ENCODE measurements at places on chromosomes 3 and 15.

DNA sequence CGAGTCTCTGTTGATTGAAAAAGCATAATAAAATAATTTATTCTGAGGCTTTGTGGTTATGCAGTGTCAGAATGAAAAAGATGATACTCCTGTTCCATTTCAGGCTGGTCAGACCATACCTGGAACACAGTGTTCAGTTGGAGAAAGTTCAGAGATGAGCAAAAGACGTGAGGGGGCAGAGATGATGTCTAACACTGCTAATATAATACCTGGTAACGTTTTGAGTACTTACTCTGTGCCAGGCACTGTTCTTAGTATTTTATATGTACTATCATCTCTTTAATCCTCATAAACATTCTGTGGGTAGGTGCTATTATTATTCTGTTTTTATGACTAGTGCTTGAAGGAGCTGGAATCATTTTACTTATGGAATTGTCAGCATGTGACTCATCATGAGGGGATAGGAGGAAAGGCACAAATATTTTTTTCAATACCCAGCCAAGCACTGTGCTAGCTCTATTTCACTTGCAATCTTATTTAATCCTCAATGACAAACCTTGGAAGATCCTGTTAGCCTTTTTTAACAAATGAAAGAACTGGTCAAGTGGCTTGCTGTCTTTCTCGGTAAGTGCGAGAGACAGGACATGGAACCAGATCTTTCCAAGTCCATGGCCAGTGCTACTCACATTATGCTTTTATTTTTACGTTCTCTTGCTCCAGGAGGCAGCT is 31.8 kb downstream of the IQGAP1 start:
- H3K27me3 ChIP-seq: no peaks in the 10 kb centered on the region
- DNase-seq: peak; percentile 73
- peak overlapping the region; percentile 64 for H3K4me3 ChIP-seq
- peak overlapping the region; percentile 96 for H3K27ac ChIP-seq
- peaks cover 19% of the 10 kb centered on the region for H3K36me3 ChIP-seq

DNA sequence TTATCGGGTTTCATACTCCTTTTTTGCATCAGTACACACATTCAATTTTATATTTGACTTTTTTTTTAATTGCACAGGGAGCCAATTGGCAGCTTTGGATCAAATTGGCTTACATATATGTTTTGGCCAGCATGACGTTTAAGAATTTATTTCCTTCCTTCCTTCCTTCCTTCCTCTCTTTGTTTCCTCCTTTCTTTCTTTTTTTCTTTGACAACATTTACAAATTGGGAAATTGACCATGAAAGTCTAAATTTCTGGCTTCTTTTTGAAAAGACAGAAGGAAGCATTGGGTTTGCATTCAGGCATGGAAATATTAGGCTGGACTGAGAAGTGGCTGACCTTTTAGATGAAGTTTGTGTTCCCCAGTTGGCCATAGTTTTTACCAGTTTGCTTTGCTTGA is 103.4 kb upstream of the IGSF10 start:
- DNase-seq: no peak
- no peak overlapping the region for H3K4me3 ChIP-seq
- no peaks in the 10 kb centered on the region for H3K4me1 ChIP-seq
- no peaks in the 10 kb centered on the region for H3K27me3 ChIP-seq
- H3K27ac ChIP-seq: no peak overlapping the region

GRCh38 chr15:101145362-101145761 is 106.5 kb downstream of the CHSY1 start:
- H3K36me3 ChIP-seq: peaks cover 6% of the 10 kb centered on the region
- DNase-seq: no peak
- H3K27me3 ChIP-seq: no peaks in the 10 kb centered on the region
- no peak overlapping the region for H3K4me3 ChIP-seq
- H3K4me1 ChIP-seq: no peaks in the 10 kb centered on the region

DNA sequence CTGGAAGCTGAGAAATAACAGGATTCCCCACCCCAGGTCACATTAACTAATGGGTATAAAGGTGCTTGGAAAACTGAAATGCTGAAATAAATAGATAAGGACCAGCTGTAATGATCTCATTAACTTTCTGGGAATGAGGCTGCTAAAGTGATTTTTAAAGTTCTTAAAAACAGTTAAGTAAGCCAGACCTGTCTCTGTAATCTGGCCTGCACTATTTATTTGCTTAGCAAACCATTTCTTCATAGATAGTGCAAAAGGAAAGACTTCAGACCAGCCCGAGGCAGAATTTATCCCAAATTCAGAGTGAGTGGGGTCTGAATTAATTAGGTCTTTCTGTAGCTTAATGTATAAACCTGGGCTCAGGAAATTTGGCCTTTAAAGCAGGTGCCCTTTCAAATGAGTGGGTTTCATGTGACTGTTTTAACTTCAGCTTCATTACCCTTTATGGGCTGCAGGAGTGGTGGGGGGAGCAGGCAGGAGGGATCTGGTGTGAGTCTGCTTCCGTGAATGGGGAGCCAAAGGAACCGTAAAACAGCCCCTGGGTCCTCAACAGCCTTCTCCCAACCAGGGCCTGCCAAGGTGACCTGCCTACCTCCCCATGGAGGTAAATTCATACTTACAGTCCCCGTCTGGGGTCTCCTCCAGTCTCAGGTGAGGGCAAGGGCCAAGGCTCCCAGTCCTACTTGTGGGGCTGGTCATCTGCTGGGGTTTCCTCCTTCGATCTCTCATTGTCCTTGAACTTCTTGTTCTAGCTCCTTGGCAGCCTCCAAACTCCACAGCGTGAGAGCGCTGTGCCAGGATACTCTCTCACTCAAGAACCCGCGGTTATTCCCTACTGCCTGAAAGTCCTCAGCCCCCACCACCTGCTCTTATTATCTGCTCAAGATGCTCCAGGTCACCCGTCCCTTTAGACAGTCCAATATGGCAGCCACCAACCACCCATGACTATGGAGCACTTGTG is 31.2 kb downstream of the MAGEF1 start:
- DNase-seq: no peak
- no peaks in the 10 kb centered on the region for H3K27me3 ChIP-seq
- no peak overlapping the region for H3K4me3 ChIP-seq
- no peak overlapping the region for H3K27ac ChIP-seq
- H3K36me3 ChIP-seq: no peaks in the 10 kb centered on the region

GRCh38 chr3:44468572-44469520 is 8.6 kb downstream of the ZNF445 start:
- DNase-seq: peak; percentile 27
- H3K27ac ChIP-seq: peak overlapping the region; percentile 9
- H3K27me3 ChIP-seq: no peaks in the 10 kb centered on the region
- peaks cover 20% of the 10 kb centered on the region for H3K36me3 ChIP-seq
- H3K4me1 ChIP-seq: peaks cover 28% of the 10 kb centered on the region
- H3K4me3 ChIP-seq: peak overlapping the region; percentile 43

- H3K27me3 ChIP-seq: no peaks in the 10 kb centered on the region
- peaks cover 48% of the 10 kb centered on the region for H3K36me3 ChIP-seq
- peak overlapping the region; percentile 71 for H3K27ac ChIP-seq
- H3K4me3 ChIP-seq: no peak overlapping the region
- no peak for DNase-seq
- peaks cover 14% of the 10 kb centered on the region for H3K4me1 ChIP-seq
These were observed 18.2 kb downstream of the DCUN1D1 start for GRCh38 chr3:182962166-182962565.

GRCh38 chr15:59736181-59736580 is 47.1 kb upstream of the BNIP2 start:
- no peaks in the 10 kb centered on the region for H3K27me3 ChIP-seq
- H3K4me3 ChIP-seq: no peak overlapping the region
- no peak overlapping the region for H3K27ac ChIP-seq
- no peak for DNase-seq

GRCh38 chr3:188152660-188153436 is 1.1 kb upstream of the LPP start:
- H3K36me3 ChIP-seq: peaks cover 25% of the 10 kb centered on the region
- peaks cover 37% of the 10 kb centered on the region for H3K4me1 ChIP-seq
- H3K27me3 ChIP-seq: no peaks in the 10 kb centered on the region
- H3K4me3 ChIP-seq: peak overlapping the region; percentile 90
- peak overlapping the region; percentile 96 for H3K27ac ChIP-seq

All from MCF 10A (cell line).